Stimulated activated CD4-positive, alpha-beta T cell treated with anti-CD3 and anti-CD28 coated beads, TNF-alpha, amount 100 ng/mL, for 4 hours (primary cell): ENCODE measurements at places on chromosomes 7 and 10.
A peak's percentile ranks its signal among the peaks of the same experiment; 100 is the strongest.

DNA sequence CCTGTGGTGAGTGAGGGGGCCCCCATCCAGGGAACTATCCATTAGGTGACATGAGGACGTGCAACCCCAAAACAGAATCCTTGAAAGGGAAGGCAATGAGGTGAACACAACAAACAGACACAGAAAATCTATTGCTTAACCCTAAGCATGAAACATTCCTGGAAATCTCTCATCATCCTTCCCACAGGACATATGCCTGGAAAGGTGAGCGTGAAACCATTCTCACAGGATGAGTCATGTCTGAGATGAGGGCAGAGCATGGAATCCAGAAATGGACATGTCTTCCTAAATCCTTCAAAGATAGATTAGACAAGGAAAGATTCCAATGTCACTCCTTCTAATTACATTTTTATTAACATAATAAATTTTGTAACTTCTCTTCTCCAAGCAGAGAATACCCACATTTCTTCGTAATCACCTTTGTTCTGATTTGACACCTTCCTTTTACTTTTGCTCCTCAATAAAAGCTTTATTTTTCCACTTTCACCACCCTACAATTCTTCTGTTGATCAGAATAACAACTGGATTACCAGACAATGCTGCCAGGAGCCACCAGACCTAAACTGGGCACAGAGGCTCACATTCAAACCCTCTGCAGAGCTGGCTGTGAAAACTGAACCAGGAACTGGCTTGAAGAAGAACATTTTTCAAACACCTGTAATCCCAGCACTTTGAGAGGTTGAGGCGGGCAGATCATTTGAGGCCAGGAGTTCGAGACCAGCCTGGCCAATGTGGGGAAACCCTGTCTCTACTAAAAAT lies 67.2 kb downstream of the COBL start:
- no peak for DNase-seq

DNA sequence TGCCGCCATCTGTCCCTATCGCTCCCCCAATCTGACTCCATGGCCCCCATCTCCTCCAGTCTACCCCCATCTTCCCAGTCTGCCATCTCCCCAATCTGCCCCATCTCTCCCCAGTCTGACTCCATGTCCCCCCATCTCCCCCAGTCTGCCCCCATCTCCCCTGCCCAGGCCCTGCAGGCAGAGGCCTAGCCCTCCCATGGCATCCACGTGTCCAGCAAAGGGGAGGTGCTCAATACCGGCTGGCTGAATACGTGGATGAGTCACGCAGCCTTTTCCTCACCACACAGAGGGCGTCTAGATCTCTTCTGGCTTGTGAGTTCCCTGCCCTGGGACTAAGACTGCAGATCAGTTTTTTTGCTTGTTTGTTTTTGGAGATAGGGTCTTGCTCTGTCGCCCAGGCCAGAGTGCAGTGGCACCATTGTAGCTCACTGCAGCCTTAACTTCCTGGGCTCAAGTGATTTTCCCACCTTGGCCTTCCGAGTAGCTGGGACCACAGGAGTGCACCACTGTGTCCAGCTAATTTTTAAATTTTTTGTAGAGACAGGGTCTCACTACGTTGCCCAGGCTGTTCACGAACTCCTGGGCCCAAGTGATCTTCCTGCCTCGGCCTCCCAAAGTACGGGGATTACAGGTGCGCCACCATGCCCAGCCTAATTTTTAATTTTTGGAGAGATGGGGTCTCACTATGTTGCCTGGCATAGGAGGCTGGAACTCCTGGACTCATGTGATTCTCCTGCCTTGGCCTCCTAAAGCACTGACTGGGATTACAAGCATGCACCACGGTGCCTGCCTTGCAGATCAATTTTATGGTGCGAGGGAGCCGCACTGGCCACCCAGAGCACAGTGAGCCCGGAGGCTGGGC lies 15.3 kb upstream of the GPR146 start:
- peak; percentile 25 for DNase-seq

GRCh38 chr7:130958846-130959245 lies 224.8 kb upstream of the KLF14 start:
- no peak for DNase-seq

- DNase-seq: no peak
Measured at GRCh38 chr7:50273870-50274269, 30.6 kb upstream of the IKZF1 start.

- DNase-seq: no peak
Measured at GRCh38 chr7:84274029-84274638, 79.5 kb upstream of the SEMA3A start.

DNA sequence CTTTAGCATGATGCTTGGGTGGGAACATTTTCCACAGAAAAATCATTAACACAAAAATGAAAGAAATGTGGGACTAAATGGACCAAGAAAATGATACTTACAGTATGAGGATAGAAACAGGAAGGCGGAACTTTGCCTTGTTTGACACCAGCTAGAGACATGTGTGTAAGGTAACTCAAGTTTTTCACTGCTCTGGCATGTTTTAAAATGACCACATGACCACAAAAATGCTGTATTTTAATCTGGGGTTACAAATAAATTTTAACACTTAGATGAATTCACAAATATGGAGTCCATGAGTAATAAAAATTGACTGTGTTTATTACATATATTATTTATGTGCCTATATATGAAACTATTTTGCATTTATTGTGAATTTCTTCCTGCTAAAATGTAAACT lies 100.9 kb upstream of the PHYHIPL start:
- DNase-seq: no peak
